CD4-positive, alpha-beta T cell treated with Interleukin-4 for 1 hour (primary cell): ENCODE measurements at places on chromosomes 6 and 20.

DNA sequence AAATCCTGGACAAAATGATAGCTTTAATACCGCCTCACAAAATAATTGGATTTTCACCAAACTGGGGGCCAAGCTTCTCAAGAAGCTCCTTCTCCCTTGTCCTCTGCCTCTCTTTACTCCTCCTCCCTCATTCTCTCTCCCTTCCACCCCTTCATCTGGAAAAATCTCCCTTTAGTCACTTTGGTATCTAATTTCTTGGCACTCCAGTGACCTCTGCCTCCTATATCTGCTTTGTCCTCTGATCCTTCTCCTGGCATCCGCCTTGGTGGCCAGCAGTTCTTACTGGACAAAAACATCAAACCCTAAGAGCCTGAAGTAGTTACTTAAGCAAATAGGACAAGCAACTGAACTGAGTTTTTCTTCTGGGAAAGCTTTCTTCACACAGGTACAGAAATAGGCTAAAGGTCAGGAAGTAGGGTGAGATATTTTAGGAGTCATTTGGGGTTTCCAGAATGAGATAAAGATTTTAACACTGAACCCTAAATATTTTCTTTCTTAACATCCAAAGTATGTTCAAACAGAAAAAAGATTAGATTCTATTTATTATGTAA lies 220.7 kb downstream of the ARHGAP18 start:
- no peak for DNase-seq

DNA sequence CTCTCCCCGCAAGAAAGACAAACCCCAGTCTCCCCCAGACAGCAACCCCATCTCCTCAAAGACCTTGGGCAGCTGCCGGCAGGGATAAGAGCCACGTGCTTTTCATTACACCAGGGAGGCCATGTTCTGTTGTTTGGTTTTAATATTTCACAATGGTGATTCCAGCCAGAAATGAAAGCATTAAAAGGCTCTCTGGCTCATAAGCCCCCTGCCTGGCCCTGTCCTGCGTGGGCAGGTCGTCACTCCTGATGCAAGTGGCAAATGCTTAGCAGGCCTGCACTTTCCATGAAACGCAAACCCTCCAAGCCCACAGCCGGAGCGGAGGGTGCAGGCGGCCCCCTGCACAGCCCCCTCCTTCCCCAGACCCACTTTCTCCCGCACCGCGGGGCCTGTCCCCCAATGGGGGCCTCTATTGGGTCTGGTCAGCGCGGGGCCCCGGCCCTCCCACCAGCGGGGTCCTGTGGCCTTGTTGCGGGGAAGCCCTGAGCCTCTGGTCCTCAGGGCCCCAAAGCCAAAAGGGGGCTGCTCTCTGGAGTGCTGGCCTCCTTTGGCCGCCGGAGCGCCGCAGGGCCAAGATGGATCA lies 77.2 kb downstream of the TMEM242 start:
- no peak for DNase-seq

GRCh38 chr20:3115190-3116107 lies 30.9 kb upstream of the AVP start:
- peak; percentile 37 for DNase-seq

DNA sequence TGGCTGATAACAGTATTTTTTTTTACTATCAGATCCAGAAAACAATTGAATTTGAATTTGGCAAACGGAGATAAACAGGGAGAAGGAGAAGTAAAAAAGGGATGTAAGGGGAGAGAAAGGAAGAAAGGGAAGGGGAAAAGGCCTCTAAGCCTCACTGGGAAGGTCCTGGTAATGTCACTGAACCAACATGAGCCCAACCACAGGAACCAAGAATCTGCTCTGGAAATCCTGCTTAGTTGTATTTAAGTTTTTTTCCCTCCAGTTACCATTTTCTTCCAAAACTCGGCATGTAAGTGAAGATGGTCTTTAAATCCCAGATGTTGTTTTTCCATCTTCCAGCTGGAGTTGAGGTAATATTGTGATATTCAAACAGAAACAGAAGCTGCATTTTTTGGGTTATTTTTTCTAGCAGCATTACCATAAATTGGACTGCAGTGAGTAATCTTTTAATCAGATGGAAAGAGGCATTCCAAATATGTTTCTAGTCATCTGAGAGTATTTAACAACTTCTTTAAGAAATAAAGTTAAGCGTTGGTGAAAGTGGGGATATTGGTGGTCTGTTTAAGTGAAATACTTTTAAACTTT lies 91.1 kb downstream of the TXNDC5 start:
- no peak for DNase-seq

DNA sequence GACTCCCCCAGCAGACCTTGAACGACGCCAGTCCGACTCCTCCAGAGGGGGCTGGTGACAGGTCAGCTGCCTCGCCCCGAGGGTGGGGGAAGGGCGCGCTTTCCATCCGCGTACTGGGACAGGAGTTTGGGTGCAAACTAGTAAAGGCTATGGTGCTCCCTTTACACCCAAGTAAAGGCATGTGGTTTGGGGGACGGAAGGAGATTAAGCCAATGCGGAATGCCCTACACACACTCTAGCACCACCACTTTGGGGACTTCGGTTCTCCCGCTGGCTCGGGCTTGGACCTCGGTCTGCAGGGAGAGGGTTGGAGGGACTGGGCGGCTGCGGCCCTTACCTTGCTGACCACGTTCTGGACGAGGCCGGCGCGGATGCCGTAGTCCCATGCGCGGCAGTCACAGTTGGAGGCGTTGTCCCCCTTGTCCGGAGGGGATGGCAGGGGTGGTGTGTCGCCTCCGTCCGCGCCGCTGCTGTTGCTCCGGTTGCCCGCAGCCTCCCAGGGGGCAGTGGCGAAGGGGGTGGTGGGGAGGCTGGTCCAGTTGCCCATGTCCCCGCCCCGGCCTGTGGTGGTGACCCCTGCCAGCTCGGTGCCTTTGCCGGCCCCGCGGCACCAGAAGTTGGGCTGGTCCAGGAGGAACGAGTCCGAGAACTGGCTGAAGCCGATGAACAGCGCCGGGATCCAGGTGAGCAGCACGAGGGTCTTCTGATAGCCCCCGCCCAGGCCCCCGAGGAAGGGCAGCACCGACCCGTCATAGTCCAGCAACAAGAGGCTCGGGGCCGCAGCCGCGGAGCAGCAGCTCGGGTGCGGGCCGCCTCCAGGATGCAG lies 1.1 kb downstream of the SLC22A23 start:
- no peak for DNase-seq

GRCh38 chr20:50353289-50353961 lies 156.8 kb upstream of the PTPN1 start:
- DNase-seq = no peak

DNA sequence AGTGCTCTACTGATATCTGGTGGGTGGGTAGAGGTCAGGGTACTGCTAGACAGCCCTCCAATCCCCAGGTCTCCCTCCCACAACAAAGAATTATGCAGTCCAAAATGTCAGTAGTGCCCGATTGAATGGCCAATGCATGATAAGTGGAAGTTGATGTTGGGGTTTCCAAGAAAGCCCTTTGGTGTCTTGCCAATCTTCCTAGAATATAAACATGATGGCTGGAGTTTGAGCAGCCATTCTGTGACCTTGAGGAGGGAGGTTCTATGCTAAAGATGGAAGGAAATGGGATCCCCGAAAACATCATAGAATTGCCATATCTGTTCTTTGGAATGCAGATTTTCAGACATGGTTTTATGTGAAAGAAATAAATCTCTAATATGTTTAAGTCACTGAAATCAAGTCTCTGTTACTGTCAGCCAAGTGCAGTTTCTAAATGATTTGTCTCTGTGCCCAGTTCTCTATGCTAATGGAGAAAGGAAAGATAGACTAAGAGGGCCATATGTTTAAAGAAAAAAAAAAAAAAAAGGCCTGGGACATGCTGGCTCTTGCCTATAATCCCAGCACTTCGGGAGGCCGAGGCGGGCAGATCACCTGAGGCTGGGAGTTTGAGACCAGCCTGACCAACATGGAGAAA lies 32.8 kb upstream of the PTPN1 start:
- no peak for DNase-seq

DNA sequence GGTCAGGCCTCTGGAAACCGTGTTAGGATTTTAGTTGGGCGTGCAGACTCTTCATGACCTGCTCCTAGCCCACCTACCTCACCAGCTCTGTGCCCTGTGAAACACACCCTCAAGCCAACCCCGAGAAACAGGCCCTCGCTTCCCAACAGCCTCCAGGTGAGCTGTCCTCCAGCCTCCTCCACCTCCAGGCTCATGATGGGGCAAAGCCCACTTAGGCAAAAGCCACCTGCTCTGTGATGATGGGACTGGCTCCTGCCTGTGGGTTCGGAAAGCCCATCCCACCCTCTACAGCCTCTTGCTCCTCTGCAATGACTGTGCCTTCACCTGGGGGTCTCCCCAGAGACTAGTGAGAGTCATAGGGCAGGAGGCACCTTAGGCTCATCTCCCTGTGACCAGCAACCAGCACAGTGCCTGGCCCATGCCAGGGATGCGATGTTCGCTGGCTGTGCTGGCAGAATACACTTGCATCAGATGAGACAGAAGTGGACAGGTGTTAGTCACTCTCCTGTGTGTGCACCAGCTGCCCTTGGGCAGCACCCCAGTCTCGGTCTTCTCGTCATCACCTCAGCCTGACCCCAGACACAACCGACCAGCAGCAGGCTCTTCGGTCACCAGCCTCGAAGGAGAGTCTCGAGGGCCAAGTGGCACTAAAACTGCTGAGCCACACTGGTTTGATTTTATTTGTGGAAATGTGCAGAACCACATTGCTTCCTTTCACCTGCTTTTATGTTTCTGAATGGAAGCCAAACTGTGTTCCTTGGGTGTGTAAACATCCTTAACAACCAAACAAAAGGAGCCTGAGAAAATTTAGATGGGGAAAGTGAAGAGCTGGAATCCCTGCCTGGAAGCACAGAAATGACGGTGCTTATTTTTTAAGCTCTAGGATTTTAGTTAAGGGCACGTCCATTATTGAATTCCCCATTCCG lies 10.7 kb downstream of the PXDC1 start:
- DNase-seq = no peak

DNA sequence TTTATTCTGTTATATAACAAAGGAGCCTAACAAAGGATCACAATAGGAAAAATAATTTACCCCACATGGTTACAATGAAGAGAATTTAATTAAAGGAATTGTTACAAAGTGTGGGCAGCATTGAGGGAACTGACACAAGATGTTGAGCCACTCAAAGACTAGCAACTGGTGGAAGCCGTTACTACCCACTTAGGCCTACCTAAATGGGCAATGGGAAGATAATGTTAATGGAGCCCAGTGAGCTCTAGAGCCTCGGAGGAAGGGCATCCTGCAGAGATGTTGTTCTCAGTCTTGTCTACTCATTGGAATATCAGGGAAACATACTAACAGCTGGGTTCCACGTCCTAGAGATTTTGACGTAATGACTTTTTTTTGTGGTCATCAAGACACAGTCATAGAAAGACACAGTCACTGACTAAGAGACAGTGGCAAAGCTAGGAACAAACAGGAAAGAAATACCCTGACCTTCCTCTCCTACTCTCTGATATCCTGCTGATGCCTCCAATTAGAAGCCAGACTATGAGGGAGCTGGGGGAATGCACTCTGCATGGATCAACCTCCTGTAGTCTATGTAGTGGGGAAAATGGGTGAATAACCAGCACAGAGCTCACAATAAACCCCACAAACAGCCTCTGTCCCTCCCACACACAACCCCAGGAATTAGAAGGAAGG lies 523.8 kb upstream of the FLRT3 start:
- no peak for DNase-seq

- DNase-seq = no peak
Observed at GRCh38 chr6:42175860-42176259, 2.7 kb downstream of the GUCA1A start.

GRCh38 chr6:117906958-117907600 lies at the start of gene SLC35F1:
Gene SLC35F1 (plus strand): TSS chr6:117907264.
- no peak for DNase-seq
